ENCODE measurements at places on chromosomes 3 and 15.

DNA sequence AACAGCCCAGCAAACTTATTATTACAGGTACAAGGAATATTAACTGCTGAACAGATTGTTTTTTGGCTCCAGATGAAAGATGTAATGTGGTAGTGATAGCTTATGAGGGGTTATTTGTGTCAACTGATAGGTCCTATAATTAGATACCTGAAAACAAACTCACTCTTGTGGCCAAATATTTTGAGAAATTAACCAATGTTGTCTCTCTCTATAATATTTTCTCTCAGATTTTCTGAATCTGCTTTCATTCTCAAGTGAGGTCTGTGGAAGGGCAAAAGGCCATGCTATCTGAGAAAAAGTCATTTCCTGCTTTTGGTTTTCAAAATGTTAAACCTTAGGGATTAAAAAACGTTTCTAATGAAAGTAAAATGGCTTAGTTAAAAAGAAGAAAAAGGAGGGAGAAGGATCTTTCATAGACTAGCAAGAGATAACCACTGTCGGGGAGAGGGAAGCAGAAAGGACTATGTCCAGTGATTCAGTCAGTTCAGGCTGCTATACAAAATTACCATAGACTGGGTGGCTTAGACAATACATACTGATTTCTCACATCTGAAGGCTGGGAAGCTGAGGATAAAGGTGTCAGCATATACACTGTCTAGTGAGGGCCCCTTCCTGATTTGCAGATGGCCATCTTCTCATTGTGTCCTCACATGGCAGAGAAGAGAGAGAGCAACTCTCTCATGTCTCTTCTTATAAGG is 277.5 kb upstream of the P2RY1 start:
- no peak for DNase-seq

GRCh38 chr3:82586414-82586813 is 825.0 kb upstream of the GBE1 start:
- no peak for DNase-seq

GRCh38 chr3:59726279-59726678 is 676.5 kb upstream of the CFAP20DC start:
- no peak for DNase-seq

DNA sequence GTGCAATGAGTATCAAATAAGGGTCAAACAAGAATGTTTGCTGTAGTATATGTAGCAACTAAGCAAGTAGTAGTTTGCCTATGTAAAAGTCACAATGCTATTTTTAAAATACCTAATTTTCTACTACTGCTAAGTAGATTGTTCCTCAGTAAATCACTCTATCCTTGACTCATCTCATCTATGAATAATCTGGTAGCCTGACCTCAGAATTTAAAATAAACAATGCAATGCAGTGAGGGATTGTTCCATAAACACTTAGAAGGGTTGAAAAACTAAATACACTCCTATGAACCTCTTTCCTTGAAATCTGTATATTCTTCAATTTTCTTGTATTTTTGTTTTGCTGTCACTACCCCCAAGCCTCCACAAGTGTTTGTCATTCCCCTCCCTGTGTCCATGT is 253.3 kb downstream of the TBC1D5 start:
- DNase-seq = no peak

DNA sequence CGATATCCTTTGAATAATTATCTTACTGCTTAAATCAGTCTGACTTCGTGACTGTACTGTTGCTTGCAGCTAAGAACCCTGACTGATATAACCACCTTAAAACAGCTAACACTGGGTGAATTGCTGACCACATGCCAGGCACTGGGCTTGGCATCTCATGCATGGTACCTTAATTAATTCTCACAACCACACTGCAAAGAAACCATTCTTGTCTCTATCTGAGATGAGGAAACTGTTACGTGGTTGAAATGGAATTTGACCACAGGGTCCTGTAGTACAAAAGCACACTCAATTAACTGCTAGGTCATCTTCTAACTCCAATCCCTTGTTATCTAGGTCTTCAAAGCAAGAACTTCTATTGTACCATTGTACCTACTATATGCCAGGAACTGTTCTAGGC is 92.7 kb upstream of the PRICKLE2 start:
- no peak for DNase-seq

DNA sequence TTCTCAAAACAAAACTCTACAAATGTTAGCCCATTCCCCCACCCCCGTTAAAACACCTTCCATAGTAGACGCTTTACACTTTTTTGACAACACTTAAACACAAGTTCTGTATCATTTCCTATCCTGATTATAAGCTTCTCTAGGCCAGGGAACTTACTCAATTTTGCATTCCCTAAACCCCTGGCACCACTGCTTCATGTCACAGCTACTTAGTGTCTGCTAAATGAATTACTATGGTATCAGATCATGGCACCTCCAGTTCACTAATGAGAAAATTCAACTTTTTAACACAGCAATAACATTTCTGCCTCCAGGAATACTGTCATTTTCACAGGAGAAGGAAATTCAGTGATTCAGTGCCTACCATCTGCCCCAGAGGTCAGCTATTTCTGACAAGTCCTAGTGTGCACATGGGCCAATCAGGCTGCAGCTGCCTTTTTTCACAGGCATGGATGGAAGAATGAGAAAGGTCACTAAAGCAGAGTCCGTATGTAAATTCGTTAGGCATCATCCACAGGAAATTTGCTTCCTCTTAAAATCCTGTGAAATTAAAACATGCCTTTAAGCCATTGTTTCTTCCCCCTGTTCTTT is 18.5 kb downstream of the SFMBT1 start:
- DNase-seq = no peak

DNA sequence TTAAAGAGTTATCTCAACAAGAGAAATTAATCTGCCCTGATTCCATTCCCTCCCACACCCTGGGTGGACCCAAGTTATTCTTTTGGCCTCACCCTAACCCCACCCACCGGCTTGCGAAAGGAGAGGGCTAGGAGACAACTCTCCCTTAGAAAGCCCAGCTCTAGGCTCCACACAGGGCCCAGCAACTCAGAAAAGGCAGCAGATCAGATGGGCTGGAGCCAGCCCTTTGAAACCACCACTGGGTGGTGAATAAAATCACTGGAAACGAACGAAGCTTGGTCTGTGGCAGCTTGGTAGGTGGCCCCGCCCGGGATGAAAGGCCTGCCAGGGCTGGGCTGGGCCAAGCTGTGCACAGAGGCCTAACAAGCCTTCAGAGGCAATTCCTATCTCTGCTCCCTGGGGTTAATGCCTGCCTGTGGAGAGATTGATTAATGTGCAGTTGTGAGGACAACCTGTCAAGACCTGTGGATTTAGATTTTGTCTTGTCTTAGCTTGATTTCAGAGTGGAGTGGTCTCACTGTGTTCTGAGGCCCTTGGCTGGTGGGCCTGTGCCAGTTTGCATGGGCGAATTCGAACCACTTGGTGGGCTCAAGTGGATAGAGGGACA is 38.8 kb downstream of the BHLHE40 start:
- DNase-seq = no peak

DNA sequence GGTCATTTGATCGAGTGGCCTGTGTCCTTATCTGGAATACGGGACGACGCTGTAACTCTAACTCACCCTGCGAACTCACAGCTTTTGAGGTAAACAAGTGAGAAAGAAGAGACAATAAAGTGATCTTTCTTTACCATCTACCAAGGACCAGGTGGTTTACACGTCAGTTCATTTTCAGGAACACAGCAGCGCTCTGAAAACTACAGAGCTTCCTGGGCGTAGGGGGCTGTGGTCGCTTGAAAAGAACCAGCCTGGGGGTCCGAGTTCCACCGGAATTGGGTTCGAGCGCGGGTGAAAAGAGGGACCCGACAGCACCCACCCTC is 357 bp downstream of the KIAA1143 start:
- no peak for DNase-seq

- no peak for DNase-seq
These were observed 289.8 kb downstream of the ZBTB20 start for GRCh38 chr3:114857299-114857701.

GRCh38 chr15:100278596-100279380 is 63.0 kb downstream of the ADAMTS17 start:
- DNase-seq = no peak

DNA sequence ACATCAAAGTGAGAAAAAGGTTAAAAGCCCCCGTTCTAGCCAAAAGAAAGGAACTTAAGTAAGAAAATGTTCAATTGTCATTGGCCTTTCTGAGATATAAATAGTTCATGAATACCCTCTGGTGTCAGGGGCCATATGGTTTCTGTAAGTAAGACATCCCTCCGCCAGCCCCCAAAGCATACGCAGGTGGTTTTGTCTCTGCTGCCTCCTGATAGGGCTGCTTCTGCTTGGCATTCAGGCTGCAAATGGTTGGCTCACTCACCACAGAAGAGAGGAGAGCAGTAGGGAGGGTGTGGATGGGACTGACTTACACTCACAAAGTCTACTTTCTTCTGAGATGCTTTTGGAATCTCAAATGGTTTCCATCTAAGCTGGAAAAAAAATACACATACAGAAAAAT is 29.8 kb downstream of the HGD start:
- DNase-seq = no peak

DNA sequence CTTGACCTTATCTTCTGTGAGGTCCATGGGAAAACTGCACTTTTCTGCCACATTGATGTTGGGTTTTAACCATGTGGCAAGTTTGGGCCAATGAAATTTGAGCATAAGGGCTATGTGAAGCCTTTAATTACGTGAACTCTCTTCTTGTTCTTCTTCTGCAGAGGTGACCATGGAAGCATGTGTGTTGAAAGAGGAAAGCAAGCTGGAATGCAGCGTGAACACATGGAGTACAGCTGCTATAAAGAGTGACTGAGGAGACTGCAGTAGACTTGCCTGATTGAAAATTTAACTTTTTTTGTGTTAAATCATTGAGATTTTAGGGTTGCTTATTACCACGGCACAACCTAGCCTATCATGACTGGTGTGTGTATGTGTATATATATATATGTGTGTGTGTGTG is 347.3 kb downstream of the ZIC1 start:
- no peak for DNase-seq

GRCh38 chr15:74209560-74209958 is 7.0 kb upstream of the STRA6 start:
- DNase-seq = no peak

GRCh38 chr3:135272026-135272669 is 477.1 kb downstream of the EPHB1 start:
- DNase-seq = no peak

- no peak for DNase-seq
These were observed 74.1 kb upstream of the SYN2 start for GRCh38 chr3:11930084-11930483.

DNA sequence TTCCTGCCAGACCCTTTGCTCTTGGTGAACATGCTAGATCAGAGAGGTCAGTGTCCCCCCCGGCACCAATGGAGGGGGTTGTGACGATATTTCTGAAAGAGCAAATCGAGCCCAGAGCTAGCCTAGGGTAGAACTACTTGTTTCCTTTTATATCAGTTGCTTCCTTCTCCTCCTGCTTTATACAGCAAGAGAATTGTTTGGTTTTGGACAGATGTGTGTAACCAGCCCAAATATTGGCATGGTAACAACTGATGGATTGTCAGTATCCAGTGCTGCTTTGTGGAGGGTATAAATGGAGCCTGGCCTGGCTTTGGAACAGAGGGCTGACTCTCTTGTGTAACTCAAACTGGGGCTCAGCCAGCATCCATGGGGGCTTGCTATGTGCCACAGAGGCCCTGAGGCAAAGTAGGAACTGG is 27.2 kb downstream of the SNX1 start:
- no peak for DNase-seq

DNA sequence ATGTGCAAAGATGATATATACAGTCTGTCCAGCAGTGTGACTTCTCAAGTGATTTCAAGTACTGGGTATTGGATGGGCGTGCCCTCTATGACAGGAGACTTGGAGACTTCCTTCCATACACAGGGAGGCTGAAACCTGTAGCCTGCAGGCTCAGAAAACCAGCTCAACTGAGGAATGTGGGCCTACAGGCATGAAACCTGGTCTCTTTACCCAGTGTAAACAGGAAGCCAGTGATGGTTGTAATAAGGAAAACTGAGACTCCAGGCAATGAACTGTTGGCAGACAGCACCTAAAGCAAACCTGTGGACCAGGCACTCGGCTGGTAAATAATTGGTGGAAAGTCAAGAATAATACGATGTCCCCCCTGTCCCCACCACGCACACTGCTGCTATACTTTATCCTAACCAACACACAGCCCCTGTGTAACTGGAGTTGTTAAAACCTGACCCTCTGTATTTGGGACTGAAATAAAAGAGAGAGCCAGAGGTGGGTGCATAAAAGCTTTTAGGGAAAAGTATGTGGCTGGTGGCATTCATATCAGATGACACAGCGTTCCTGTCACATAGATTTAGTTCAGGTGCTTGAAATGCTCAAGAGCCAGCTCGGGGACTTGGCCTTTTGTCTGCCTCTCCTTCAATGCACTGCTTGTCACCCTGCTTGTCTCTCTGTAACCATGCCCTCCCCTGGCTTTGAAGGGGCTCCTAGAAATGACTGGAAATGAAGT is 144.7 kb downstream of the TPRG1 start:
- DNase-seq = no peak

DNA sequence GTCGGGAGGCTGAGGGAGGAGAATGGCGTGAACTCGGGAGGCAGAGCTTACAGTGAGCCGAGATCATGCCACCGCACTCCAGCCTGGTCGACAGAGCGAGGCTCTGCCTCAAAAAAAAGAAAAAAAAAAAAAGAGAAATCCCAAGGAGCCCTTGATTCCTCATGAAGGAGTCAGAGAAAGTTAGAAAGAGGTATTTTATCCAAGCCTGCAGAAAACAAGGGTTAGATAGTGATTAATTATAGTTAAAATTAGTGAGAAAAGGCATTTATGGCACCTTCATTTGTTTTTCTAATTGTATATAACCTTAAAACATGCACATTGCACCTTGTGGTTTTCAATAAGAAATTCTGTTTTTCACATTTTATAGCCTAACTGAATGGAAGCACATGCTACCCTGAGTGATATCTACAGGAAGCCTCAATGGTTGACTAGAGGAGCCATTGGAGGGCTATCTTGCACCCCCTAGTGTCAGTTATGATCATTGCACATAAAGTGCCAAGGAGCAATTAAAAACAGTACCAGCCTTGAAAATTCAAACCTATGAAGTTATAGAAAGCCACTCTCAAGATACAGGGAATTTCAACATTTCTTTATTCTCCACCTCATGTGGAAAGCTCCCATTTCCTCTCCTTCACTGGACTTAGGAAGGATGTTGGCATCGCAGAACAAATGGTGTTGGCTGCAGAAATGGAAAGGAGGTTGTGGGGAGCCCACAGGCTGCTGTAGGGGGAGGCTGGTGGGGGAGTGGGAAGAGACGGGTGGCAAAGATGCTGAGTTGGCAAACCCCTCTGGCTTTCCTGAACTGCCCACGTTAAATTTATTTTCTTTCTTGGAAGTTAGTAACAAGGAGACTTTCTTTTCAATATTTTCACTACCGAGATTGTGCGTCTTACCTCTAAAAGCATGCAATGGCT is 48.5 kb downstream of the ITGA11 start:
- DNase-seq = no peak

GRCh38 chr3:178353006-178353694 is 183.1 kb upstream of the KCNMB2 start:
- no peak for DNase-seq

- DNase-seq = no peak
These were observed 135.5 kb upstream of the KCNH8 start for GRCh38 chr3:19012846-19013245.

- DNase-seq = no peak
These were observed 36.7 kb upstream of the ZBTB38 start for GRCh38 chr3:141331377-141332318.

GRCh38 chr3:114858329-114858728 is 288.8 kb downstream of the ZBTB20 start:
- no peak for DNase-seq

- DNase-seq = no peak
These were observed 5.8 kb downstream of the ISLR start for GRCh38 chr15:74179101-74179841.

All from GF-D8 (cell line).